Tibial artery (tissue), 4 donors: ENCODE measurements at places on chromosomes 5 and 9.

GRCh38 chr5:144177548-144177947, 6.9 kb downstream of the KCTD16 start:
- no peaks in the 10 kb centered on the region for H3K27me3 ChIP-seq
- H3K4me3 ChIP-seq, result no peak overlapping the region
- no peaks in the 10 kb centered on the region for H3K4me1 ChIP-seq
- H3K27ac ChIP-seq, result no peak overlapping the region

- no peaks in the 10 kb centered on the region for H3K4me1 ChIP-seq
- no peak overlapping the region for H3K4me3 ChIP-seq
- no peak for DNase-seq
- no peak overlapping the region for H3K27ac ChIP-seq
- no peaks in the 10 kb centered on the region for H3K36me3 ChIP-seq
These were observed 8.9 kb downstream of the CDC42SE2 start for GRCh38 chr5:131272724-131273123.

- no peak overlapping the region for H3K27ac ChIP-seq
- no peak overlapping the region for H3K4me3 ChIP-seq
- no peak for DNase-seq
These were observed 4.0 kb upstream of the NIPSNAP3A start for GRCh38 chr9:104743376-104743985.

- H3K27ac ChIP-seq, result no peak overlapping the region
- no peaks in the 10 kb centered on the region for H3K4me1 ChIP-seq
- no peaks in the 10 kb centered on the region for H3K36me3 ChIP-seq
- H3K4me3 ChIP-seq, result no peak overlapping the region
These were observed 73.0 kb upstream of the AGXT2 start for GRCh38 chr5:35120715-35121114.

- no peaks in the 10 kb centered on the region for H3K4me1 ChIP-seq
- H3K27ac ChIP-seq, result no peak overlapping the region
- DNase-seq, result no peak
- H3K4me3 ChIP-seq, result no peak overlapping the region
- H3K27me3 ChIP-seq, result no peaks in the 10 kb centered on the region
These were observed 619.5 kb downstream of the IRX1 start for GRCh38 chr5:4215143-4215542.

GRCh38 chr5:95919658-95920057, 42.0 kb downstream of the ELL2 start:
- peaks cover 17% of the 10 kb centered on the region for H3K4me1 ChIP-seq
- no peaks in the 10 kb centered on the region for H3K27me3 ChIP-seq
- H3K27ac ChIP-seq, result no peak overlapping the region
- H3K36me3 ChIP-seq, result peaks cover 18% of the 10 kb centered on the region
- no peak overlapping the region for H3K4me3 ChIP-seq
- DNase-seq, result no peak

- DNase-seq, result no peak
- no peak overlapping the region for H3K4me3 ChIP-seq
These were observed 14.0 kb upstream of the MLANA start for GRCh38 chr9:5876711-5877110.

GRCh38 chr5:54282876-54283275, 27.5 kb downstream of the ARL15 start:
- H3K27me3 ChIP-seq, result no peaks in the 10 kb centered on the region
- no peak overlapping the region for H3K27ac ChIP-seq

DNA sequence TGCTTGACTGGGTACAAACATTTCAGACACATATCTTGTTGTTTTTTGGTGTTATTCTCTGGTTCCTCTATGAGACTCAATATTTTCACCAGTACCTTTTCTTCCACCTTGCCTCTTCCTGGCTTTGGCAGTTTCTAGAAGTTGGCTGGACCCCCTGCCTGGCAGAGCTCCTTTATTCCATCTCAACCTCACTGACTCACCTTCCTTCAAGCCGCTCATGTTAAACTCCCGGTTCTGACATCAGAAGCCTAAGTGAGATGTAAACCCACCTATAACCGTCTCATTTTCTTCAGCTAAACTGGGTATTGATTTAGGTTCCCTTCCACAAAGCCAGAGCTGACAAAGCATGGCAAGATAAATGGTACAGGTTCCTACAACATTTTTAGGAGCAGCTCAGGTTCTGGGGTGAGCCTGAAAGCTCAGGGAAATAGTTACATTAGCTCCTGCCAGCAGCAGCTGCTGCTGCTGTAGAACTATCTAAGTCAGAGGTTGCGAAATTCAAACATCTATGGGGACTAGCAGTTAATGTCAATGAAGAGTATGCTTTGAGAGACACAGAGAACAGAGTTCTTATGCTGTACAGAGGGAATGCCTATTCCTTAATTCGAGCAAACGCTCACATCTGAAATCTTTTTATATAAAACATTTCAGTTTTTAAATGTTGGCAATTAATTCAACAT, 197.1 kb upstream of the NR3C1 start:
- no peak overlapping the region for H3K27ac ChIP-seq
- DNase-seq, result no peak
- H3K4me3 ChIP-seq, result no peak overlapping the region
- H3K4me1 ChIP-seq, result no peaks in the 10 kb centered on the region
- H3K27me3 ChIP-seq, result no peaks in the 10 kb centered on the region

DNA sequence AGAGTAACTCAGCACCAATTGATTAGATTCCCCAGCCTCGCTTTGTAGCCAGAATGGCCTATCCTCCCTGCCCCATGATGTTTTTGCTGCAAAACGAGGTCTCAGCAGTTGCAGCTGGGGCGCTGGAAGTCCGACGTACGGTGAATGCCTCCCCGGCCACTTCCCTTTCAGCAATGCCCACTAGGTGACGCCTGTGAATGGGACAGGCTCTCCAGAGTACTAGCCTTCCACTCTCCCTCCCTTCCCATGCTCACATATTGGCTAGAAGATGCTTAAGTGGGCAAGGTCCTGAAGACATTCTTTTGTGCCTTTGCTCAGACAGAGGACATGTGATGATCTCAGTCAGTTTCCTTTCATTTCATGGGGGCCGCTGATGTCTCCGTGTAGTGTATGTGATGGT, 50.8 kb downstream of the DMRT2 start:
- peak; percentile 21 for DNase-seq
- no peaks in the 10 kb centered on the region for H3K4me1 ChIP-seq
- no peak overlapping the region for H3K4me3 ChIP-seq

- peaks cover 52% of the 10 kb centered on the region for H3K36me3 ChIP-seq
- no peak for DNase-seq
These were observed 66.0 kb upstream of the SARDH start for GRCh38 chr9:133804199-133804598.

DNA sequence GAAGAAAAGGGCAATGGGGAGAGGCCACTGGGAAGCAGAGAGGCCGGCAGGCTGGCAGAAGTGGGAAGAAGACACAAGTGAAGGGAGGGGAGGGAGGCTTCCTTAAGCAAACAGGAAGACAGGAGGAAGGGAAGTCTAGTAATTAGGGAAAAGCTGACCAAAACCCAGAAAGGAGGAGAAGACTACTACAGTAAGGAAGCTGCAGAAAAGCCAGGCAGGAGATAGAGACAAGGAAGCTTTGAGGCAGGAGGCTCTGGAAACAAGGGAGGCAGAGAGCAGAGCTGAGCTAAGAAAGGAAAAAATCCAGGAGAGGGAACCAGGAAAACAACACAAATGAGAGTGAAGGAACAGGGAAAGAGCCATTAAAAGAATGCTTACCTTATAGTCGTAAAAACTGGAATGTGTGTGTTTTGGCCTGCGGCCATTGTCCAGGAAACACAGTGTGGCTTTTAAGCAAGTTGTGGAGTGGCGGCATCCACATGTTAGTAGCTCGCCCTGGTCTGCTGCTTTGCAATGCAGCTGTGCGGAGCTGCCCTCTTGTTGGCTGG, 317.1 kb upstream of the CLINT1 start:
- H3K27me3 ChIP-seq, result no peaks in the 10 kb centered on the region
- DNase-seq, result no peak
- no peak overlapping the region for H3K27ac ChIP-seq
- no peaks in the 10 kb centered on the region for H3K4me1 ChIP-seq

DNA sequence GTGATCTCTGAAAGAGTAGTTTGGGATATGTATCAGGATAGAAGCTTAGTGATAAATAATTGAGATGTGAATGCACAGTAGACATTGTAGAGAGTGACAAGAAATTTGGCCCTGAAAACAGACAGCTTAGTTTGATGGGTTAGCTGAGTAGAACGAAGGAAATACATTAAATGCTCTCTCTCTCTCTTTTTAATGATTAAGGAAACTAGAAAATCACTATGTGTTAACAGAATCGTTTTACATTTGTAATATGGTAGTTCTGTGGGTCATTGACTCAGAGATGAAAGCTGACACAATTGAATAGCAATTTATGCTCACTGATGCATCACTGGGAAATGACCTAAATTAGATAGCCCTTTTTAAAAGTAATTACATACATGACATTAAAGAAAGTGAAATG, 739.8 kb upstream of the PTPRD start:
- DNase-seq, result no peak
- H3K27me3 ChIP-seq, result no peaks in the 10 kb centered on the region
- no peak overlapping the region for H3K4me3 ChIP-seq
- no peaks in the 10 kb centered on the region for H3K36me3 ChIP-seq
- H3K4me1 ChIP-seq, result no peaks in the 10 kb centered on the region

- H3K4me1 ChIP-seq, result no peaks in the 10 kb centered on the region
These were observed 371.5 kb upstream of the PRR16 start for GRCh38 chr5:120092649-120093048.

DNA sequence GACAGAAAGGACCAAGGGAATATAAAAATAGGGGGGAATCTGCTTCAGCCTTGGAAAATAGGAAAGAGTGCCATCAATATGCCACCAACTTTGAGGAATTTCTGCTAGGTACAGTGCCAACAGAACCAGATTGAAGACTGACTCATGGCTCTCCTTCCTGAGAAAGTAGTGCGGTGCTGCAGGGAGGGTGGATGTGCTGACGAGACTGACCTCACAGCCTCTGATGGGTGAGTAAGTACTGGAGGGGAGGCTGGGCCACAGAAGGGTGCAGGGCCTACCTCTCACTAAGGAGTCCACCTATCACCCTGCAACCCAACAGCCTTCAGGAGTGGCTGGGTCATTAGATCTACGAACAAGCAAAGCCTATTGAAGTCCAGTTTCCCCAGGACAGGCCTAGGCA, 187.6 kb downstream of the GABBR2 start:
- H3K27ac ChIP-seq, result no peak overlapping the region
- no peaks in the 10 kb centered on the region for H3K27me3 ChIP-seq
- no peaks in the 10 kb centered on the region for H3K4me1 ChIP-seq
- H3K4me3 ChIP-seq, result no peak overlapping the region
- no peaks in the 10 kb centered on the region for H3K36me3 ChIP-seq

- no peaks in the 10 kb centered on the region for H3K4me1 ChIP-seq
- DNase-seq, result no peak
- peak overlapping the region; percentile 48 for H3K4me3 ChIP-seq
These were observed 511.5 kb downstream of the FOXD4L5 start for GRCh38 chr9:64773491-64773931.

GRCh38 chr9:134304261-134304660, 22.0 kb upstream of the RXRA start:
- no peak overlapping the region for H3K27ac ChIP-seq
- H3K36me3 ChIP-seq, result no peaks in the 10 kb centered on the region
- DNase-seq, result no peak
- H3K4me3 ChIP-seq, result no peak overlapping the region

DNA sequence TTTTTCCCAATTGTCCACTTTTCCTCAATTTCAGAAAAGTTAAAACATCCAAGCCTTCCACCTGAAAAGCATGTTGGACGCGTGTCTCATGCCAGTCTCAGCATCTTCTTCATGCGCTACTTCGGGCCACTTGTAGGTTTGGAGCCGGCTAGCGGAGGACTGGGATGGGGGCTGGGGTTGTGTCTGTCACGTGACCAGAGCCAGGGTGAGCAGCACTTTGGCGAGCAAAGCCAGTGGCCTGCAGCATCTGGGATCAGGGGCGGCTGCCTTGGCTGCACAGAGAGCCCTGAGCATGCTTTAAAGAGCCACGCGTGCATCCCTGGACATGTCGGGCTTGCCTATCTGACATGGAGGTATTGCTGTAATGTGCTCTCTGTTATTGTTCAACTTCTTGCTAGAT, 41.2 kb downstream of the SLC6A3 start:
- no peaks in the 10 kb centered on the region for H3K36me3 ChIP-seq
- no peak for DNase-seq
- H3K4me1 ChIP-seq, result no peaks in the 10 kb centered on the region
- peaks cover 26% of the 10 kb centered on the region for H3K27me3 ChIP-seq
- no peak overlapping the region for H3K27ac ChIP-seq
- no peak overlapping the region for H3K4me3 ChIP-seq

- H3K36me3 ChIP-seq, result no peaks in the 10 kb centered on the region
- DNase-seq, result no peak
- H3K27me3 ChIP-seq, result no peaks in the 10 kb centered on the region
- no peak overlapping the region for H3K27ac ChIP-seq
- H3K4me1 ChIP-seq, result no peaks in the 10 kb centered on the region
- no peak overlapping the region for H3K4me3 ChIP-seq
These were observed 237.4 kb upstream of the PTGER4 start for GRCh38 chr5:40442346-40442745.

DNA sequence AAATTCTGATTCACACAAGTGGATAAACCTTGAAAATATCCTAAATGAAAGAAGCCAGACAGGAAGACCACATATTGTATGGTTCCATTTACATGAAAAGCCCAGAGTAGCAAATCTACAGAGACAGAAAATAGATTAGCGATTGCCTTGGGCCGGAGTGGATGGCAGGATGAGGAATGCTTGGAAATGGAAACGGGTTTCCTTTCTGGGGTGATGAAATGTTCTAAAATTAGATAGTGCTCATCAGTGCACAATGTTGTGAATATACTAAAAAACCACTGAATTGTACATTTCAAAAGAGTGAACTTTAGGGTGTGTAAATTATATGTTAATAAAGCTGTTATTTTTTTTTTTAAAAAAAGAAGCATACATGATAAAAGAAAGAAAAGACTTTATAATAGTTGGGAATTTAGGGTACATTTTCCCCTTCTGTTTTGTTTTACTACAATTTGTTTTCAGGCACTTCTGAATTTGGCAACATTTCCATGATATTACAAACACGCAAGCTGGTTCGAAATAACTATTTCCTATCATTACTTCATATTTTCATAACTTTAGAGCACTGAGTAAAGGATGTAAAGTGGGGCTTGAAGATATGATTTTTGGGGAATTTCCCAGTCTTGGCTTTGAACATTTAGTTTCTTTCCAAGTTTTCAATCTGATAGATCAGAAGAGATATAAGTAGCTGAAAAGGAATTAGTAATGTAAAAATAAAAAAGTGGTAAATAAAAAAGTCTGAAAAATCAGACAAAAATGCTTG, 23.9 kb downstream of the SLC35A4 start:
- H3K27me3 ChIP-seq, result no peaks in the 10 kb centered on the region
- H3K27ac ChIP-seq, result peak overlapping the region; percentile 42
- no peaks in the 10 kb centered on the region for H3K36me3 ChIP-seq
- no peak overlapping the region for H3K4me3 ChIP-seq
- DNase-seq, result no peak

DNA sequence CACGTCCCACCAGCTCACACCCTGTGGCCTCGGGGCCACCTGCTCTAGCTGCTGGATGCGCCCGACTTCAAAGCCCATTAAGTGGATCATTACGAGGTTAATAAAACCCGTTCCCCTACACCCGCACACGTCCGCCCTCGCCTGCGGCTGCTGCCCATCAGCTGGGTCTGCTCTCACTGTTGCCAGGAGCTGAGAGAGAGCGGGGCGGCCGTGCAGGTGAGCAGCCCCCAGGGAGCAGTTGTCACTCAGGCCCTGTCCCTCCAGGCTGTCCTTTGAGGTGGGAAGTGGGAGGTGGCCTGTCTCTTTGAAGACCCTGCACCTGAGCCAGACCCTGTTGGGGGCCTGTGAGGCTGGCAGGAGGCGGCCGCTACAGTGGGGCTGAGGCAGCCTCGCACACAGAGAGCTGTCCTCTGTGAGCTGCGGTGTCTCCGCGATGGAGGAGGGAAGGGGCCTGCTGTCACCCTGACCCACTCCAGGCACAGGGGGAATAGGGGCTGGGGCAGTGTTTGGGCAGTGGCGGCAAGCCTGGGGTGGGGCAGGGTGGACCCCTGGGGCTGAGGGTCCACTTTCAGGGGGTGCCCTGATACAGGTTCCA, 12.8 kb upstream of the UNC5A start:
- H3K36me3 ChIP-seq, result no peaks in the 10 kb centered on the region
- no peak for DNase-seq
